ENCODE measurements at places on chromosomes 2 and 18.

DNA sequence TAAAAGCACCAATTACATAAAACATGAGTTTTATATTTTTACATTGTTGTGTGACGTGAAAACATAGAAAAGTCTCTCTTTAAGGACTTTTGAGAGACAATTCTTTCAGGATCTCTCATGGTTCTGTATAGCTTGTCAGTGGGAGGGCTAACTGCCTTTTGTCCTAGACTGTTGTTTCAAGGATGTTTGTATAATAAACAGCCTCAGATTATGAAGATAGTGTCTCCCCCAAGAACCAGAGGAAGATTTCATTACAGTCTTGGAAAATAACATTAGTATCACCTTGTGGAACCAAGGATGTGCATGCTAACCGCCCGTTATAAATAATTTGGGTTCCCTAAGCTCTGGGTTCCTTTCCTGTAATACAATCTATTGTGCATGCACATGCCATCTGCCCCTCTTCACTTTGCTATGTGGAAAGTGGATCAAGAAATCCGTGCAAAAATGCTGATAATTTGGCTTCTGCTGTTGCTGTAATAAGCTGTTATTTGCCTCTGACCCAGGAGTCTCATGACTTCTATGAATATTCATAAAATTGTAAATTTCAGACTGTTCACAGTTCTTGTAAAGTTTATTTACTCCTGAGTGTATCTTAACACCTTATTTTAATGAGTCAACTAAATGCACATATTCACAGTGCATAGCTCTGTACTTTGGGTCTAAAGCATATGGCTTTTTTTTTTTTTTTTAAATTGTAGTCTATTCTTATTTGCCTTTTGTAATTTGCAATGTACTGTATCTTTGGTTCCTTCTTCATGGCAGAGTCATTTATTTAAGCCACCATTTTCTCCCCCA lies 265.5 kb downstream of the PTH2R start:
- no peak for DNase-seq

- no peak for DNase-seq
Observed at GRCh38 chr18:78893281-78894032, 86.2 kb upstream of the SALL3 start.

GRCh38 chr18:44893045-44893706 lies 212.5 kb downstream of the SETBP1 start:
- DNase-seq, result no peak

DNA sequence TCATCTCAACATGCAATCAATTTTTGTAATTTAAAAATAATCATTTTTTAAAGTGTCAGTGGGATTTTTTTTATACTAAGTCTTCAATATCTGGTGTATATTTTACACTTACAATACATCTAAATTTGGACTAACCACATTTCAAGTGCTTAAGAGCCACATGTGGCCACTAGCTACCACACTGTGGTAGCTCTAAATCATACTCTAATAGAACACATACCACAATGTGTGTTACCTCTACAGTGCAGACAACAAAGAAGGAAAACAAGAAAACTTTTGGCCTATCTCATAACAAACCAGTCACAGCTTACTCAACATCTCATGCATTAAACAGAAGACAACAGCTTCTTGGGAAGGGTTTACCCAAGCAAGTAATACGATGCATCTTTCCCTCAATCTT lies 24.5 kb downstream of the PIAS2 start:
- DNase-seq, result no peak

GRCh38 chr2:11863513-11864328 lies 117.3 kb downstream of the LPIN1 start:
- DNase-seq, result peak; percentile 63

- DNase-seq, result no peak
Observed at GRCh38 chr2:231450548-231450989, 13.7 kb downstream of the NCL start.

GRCh38 chr2:196247976-196248280 lies 76.5 kb upstream of the STK17B start:
- no peak for DNase-seq

GRCh38 chr2:136434251-136434715 lies 316.3 kb upstream of the CXCR4 start:
- DNase-seq, result no peak

DNA sequence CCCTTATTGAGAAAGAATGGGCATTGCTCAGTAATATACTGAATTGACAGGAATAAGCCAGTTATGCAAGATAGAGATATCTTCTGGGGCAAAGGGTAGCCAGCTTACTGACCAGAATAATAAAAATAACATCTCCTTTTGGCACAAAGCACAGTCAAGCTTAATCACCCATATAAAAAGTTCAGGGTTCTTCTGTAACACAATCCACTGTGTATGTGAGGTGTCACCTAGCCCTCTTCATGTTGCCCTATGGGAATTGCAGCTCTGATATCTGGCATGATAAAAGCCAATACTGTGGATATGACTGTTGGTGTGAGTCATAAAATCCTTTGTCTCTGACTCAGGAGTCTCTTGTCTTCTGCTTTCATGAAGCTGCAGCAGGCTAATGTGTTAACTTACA lies 90.8 kb downstream of the DSEL start:
- DNase-seq, result no peak

- DNase-seq, result no peak
Observed at GRCh38 chr18:48913775-48914174, 37.0 kb downstream of the SMAD7 start.

- no peak for DNase-seq
Observed at GRCh38 chr2:27809761-27810241, 38.3 kb downstream of the MRPL33 start.

DNA sequence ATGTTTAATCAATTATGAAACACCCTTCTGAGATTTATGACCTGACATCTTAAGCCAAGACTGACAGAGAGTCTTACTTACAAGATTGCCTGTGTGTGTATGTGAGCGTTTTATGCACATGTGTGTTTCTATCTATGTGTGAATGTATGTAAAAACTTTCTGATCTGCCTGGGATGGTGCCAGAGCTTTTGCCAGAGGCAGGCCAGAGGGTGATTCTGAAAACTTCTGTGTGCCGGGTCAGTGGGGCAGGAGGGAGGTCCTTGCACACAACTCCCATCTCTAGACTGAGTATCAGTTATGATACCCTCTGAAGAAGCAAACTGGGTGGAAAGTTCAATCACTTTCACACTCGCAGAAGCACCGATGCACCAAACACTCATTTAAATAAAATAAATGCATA lies 335.0 kb upstream of the NT5C1B start:
- DNase-seq, result no peak

- no peak for DNase-seq
Observed at GRCh38 chr2:159982842-159983785, 79.3 kb downstream of the PLA2R1 start.

DNA sequence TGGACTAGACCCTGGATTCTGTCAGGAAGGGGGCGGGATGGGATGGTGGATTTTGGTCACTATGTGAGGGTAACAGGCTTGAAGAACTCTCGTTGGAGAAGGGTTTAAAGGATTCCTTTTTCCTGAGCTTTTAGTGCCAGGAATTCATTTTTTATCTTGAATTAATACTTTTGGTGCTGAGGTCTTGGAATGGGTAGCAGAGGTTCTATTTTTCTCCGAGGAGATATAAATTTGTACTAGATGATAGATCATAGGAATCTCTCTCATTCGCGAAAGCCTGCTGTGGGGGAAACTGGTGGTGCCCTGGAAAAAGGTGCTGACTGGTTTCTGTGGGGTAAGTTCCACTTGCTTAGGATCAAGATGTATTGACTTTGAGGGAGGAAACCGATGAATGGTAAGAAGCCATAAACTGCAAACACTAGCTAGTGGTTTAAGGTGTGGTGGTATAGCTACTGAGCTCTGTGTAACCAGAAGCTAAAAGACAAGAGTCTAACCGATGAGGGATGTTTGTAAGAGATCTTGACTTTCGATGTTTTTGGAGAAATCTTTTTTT lies 706 bp downstream of the AGPS start:
- no peak for DNase-seq

- no peak for DNase-seq
Observed at GRCh38 chr2:232873909-232874641, 4.0 kb downstream of the SNORC start.

DNA sequence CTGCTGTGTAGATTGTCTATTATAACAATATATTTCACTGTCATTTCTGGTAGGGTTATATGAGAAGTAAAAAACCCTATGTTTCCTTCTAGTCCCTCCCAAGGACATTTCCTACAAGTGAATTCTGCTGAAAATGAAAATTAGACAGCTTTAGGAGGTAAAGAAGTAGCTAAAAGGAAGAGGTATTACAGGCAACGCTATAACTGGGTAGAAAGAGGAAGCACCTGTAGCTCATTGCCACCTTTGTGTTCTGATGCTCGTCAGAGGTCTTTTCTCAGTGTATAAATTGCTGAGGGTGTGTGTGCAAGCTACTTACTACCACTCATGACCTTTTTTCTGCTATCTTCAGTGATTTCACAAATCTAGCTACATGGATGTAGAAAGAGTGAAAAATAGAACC lies 1.4 kb downstream of the DNAJC10 start:
- no peak for DNase-seq

DNA sequence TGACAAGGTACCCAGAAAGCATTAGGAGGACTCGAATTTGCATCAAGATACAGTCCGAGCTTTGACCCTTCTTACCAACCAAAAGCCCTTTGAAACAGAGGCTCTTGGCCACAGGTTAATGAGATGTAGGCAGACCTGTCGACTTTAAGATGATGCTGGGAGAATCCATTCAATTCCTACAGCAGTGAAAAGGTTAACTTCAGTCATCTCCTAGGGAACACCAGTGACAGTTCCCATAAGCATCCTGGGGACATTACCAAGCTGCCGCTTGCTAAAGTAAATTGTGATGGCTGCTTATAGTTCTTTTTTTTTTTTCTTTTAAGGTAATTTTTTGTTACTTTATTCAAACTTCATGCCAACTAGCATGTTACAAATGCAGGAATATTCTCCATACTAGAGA lies 379.3 kb downstream of the SOX11 start:
- DNase-seq, result no peak

GRCh38 chr2:160541745-160542144 lies 48.1 kb upstream of the RBMS1 start:
- no peak for DNase-seq

DNA sequence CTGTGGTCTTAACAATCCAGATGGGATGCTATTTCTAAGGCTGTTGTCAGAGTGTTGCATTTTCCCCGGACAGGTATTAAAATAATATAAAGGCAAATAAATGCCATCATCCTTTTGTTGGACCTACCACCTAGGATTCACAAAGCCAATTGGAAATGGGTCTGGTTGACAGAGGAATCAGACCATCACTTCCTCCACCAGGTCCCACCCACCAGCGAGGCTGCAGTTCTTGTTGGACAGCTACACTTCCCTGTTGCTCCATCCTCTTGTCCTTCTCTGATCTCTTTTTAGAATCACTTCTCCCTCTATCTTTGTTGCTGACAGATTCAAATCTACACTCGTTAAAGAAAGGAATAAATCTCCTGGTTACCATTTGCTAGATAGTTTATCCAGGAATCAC lies 1.1 kb downstream of the TMEM169 start:
- DNase-seq, result no peak

- DNase-seq, result no peak
Observed at GRCh38 chr18:68937029-68937599, 139.2 kb downstream of the CCDC102B start.

- DNase-seq, result no peak
Observed at GRCh38 chr2:17107151-17107550, 411.1 kb downstream of the RAD51AP2 start.

- DNase-seq, result no peak
Observed at GRCh38 chr2:12062053-12062395, 315.6 kb downstream of the LPIN1 start.

DNA sequence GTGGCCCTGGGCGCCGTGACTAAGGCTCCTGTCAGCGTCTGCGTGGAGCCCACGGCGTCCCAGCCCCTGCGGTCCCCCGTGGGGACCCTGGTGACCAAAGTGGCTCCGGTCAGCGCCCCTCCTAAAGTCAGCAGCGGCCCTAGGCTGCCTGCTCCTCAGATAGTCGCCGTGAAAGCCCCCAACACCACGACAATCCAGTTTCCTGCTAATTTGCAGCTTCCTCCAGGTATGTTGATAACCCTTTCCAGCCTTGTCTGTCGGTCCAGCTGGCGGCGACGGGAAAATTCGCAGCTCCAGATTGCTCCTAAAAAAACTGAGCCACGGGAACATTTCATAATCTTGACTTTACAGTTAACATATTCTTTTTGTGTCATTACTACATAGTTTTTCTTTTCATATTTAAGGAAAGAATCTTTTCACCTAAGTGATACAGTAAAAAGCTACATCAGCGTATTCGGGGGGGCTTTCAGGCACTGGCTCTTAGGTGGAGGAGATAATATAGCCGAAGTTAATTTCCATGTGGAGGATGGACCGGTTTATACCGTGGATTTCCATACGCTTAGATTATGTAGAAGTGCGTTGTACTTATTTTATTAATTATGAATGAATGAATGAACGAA lies 916 bp downstream of the TAF4B start:
- DNase-seq, result no peak

GRCh38 chr2:9380702-9381628 lies 42.4 kb downstream of the ITGB1BP1 start:
- DNase-seq, result no peak

GRCh38 chr2:1759611-1759930 lies 15.3 kb upstream of the PXDN start:
- DNase-seq, result no peak

DNA sequence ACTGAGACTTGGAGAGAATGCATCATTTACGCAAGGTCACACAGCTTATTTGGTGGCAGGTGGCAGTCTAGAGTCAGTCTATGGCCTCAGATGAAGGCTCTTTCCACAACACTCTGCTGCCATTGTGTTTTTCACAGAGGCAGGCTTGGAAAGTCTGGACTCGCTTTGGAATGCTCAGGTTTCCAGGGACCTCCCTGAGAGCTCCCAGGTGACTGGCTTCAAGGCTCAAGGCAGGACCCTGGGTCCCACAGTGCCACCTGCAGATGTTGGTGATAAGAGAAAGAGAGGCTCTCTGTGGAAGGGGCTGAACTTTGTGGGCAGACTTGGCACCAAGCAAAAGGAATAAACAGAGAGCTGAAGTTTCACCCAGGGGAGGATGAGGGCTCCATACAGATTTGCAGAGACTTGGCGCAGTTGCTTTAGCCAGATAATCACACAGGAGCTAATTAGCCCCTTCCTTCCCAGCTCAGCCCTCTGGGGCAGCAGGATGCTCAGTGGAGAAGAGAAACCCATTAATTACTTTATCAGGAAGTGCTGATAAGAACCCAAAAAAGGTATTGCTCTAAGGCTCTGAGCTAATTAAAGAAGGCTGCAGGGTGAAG lies 103.5 kb downstream of the LBH start:
- no peak for DNase-seq

GRCh38 chr18:4374564-4374963 lies 80.5 kb downstream of the DLGAP1 start:
- DNase-seq, result no peak

- peak; percentile 76 for DNase-seq
Observed at GRCh38 chr2:12507295-12507694, 209.4 kb upstream of the TRIB2 start.
